ENCODE measurements at places on chromosomes 1 and 21. TPM values are rescaled to one million over a fixed set of nuclear protein-coding genes. Genes with fewer than 3 reads are reported as not detected.

DNA sequence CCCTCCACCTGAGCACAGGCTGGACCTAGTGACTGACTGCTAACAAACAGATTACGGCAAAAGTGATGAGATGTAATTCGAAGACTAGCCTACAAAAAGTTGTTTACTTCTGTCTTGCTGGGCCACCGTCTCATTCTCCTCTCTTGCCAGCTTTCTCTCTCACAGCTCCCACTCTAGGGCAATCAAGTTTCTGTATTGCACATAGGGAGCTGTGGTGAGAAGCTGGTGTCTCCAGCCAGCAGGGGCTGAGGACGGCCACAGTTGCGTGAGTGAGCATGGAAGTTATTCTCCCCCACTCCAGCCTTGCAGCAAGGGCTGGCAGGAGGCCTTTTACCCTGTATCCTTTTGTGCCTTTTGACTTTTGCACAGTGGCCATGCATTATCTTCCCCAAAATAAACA lies 8.6 kb upstream of the COL6A2 start:
- no peak for DNase-seq

GRCh38 chr1:9687874-9688582 lies 36.5 kb downstream of the PIK3CD start:
- peak; percentile 44 for DNase-seq

- no peak for DNase-seq
Observed at GRCh38 chr1:38576241-38576640, 283.3 kb downstream of the RRAGC start.

DNA sequence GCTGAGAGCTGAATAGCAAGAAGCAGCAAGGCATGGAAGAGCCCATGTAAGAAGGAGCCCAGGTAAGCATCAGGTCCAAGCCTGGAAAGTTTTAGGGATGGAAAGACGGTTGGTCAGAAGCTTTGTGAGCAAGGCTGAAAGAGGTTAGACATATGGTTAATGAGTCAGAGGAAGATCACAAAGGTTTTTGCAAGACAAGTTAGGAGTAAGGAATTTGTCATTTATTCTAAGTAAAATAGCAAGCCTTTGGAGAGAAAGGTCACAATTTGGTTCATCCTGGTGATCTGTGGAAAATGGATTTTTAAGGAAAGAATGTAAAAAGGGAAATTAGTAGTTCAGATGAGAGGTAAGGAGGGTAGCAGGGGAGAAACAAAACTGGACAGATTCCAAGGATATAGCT lies 106.7 kb downstream of the DPYD start:
- DNase-seq = no peak

The THEM5 gene
- not detected for total RNA-seq

DNA sequence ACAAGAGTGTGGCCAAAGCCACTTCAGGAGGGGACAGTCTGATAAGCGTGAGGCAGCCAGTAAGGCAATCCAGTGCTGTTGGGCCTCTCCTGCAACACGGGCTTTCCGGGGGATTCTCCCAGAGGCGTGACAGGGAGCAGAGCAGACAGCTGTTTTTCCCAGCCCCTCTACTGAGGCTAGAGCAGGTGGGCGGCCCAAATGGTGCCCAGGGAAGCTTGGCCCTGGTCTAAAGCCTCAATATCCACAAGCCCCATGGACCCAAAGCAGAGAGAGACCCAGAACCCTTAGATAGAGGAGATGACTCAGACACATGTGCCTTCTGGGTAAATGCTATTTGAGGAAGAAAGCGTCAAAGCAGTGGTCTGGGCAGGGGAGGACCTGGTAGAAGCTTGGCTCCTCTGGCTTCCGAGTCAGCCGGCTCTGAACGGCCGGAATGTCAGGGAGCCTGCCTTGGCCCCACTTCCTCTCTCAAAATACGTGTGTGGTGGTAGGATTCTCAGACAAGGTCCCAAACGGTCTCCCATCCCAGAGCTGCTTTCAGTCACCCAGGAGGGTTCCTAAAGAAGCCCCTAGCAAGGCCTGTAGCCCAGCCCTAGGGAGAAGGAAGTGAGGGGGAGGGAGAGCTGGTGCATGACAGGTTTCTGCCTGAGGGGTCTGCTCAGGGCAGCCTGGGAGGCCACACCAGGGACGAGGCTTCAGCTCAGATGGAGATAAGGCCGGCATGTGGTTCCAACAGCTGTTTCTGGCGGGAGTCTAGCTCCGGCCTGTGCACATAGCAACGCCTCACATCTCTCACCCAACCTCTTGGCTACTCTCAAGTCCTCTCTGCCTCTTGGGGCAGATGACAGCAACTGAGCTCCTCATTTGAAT lies 28.8 kb downstream of the PIK3C2B start:
- peak; percentile 40 for DNase-seq

The SLC6A17 gene
- not detected for total RNA-seq

GRCh38 chr1:211349741-211350140 lies 23.1 kb downstream of the TRAF5 start:
- no peak for DNase-seq

DNA sequence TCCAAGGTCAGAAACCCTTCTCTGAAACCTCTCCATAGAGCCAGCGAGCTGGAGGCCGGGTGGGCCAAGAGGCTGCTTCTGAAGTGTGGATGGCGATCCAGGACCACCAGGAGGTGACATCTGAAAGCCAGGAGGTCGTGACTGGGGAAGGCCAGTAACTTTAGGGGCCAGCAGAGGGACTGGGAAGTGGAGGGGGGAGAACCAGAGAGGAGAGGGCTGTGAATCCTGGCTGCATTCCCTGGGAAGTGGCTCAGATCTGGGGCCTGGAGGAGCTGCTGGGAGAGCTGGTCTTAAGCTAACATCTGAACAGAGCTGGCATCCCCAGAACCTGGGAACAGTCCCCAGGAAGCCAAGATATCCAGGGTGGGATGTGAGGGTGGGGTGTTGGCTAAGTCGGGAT lies 11.3 kb upstream of the EPHA8 start:
- no peak for DNase-seq

DNA sequence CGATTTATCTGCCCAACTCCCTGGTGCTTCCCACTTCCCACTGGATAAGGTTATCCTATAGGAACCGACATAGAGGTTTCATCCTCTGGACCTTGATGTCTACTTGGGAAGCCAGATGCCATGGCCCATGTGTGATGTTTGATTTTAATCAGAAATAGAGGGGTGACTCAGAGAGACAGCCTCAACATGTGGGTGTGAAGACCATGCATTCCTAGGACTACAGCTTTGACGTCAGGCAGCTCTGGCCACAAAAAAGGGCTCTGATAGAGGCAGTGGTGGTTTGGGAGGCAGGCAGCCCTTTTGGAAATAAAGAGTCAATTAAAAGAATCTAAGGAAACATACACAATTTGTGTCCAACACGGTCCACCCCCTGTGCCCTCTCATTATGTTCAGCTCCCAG lies 5.2 kb upstream of the SH2D2A start:
- DNase-seq = no peak

- DNase-seq = no peak
Observed at GRCh38 chr1:58779059-58779754, 4.6 kb downstream of the JUN start.

GRCh38 chr1:11752359-11753088 lies 9.5 kb upstream of the C1orf167 start:
- no peak for DNase-seq

The SFN gene
- total RNA-seq = not detected

- no peak for DNase-seq
Observed at GRCh38 chr21:36513430-36513829, 33.5 kb upstream of the CLDN14 start.

The ACTL8 gene
- total RNA-seq = not detected

GRCh38 chr21:26127918-26128317 lies 42.7 kb downstream of the APP start:
- DNase-seq = peak; percentile 36

- no peak for DNase-seq
Observed at GRCh38 chr1:30385246-30385995, 338.0 kb downstream of the MATN1 start.

The POGZ gene
- 46.1 TPM for total RNA-seq

DNA sequence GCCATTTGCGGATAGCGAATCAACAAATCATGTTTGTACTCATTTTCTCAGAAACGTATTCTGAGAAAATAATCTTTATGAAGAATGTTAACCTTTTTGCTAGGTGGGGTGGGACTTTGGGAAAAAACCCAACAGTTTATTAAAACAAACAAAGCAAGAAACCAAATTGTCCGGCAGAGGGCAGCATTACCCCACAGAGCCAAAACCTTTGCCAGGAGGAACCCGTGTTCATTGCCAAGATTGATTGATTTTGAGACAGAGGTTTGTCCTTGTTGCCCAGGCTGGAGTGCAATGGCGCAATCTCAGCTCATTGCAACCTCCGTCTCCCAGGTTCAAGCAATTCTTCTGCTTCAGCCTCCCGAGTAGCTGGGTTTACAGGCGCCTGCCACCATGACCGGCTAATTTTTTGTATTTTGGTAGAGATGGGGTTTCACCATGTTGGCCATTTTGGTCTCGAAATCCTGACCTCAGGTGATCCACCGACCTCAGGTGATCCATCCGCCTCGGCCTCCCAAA lies 70.8 kb upstream of the RHOU start:
- peak; percentile 67 for DNase-seq

GRCh38 chr1:208318150-208318734 lies 74.1 kb upstream of the PLXNA2 start:
- no peak for DNase-seq

The CDC20 gene
- 1.3 TPM for total RNA-seq

Measured in left ventricle myocardium superior (tissue), 1 donor.